Right lobe of liver (tissue), 6 donors: ENCODE measurements at places on chromosomes 3 and 15. TPM values are rescaled to one million over a fixed set of nuclear protein-coding genes. Genes with fewer than 3 reads are reported as not detected.

GRCh38 chr15:59794229-59794886 lies 105.2 kb upstream of the BNIP2 start:
- no peaks in the 10 kb centered on the region for H3K27me3 ChIP-seq
- DNase-seq = no peak
- no peak overlapping the region for H3K4me3 ChIP-seq

- DNase-seq = no peak
- H3K27ac ChIP-seq = no peak overlapping the region
- H3K4me1 ChIP-seq = no peaks in the 10 kb centered on the region
- no peak overlapping the region for H3K4me3 ChIP-seq
These were observed 27.6 kb downstream of the RUBCN start for GRCh38 chr3:197709135-197709534.

DNA sequence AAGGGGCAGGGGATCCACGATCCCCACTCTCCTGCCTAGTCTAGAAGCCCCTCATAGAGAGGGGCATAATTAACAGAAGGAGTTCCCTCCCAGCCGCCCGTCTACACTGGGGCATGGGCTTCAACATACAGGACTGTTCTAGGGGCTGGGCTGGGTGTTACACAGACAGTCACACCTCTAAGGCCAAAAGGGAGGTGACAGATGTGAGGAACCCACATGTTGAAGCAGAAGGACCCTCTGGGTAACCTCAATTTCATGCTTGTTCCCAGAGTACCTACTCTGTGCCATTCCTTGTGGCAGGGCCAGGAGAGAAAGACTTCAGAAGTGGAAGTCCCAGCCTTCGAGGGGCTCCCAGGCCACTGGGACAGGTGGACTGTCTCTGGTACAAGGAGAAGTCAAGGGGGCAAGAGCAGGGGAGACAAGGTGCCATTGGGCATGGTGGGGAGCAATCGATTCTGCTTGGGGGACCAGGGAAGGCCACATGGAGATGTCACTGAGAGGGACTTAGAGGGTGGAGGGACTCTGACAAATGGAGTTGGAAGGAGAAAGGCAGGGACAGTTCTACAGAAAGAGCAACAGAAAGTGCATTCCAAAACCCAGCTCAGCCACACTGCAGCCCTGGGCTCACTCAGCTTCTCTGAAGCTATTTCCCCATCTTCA lies 71.3 kb downstream of the CPN2 start:
- no peaks in the 10 kb centered on the region for H3K4me1 ChIP-seq
- no peak for DNase-seq
- no peak overlapping the region for H3K4me3 ChIP-seq

DNA sequence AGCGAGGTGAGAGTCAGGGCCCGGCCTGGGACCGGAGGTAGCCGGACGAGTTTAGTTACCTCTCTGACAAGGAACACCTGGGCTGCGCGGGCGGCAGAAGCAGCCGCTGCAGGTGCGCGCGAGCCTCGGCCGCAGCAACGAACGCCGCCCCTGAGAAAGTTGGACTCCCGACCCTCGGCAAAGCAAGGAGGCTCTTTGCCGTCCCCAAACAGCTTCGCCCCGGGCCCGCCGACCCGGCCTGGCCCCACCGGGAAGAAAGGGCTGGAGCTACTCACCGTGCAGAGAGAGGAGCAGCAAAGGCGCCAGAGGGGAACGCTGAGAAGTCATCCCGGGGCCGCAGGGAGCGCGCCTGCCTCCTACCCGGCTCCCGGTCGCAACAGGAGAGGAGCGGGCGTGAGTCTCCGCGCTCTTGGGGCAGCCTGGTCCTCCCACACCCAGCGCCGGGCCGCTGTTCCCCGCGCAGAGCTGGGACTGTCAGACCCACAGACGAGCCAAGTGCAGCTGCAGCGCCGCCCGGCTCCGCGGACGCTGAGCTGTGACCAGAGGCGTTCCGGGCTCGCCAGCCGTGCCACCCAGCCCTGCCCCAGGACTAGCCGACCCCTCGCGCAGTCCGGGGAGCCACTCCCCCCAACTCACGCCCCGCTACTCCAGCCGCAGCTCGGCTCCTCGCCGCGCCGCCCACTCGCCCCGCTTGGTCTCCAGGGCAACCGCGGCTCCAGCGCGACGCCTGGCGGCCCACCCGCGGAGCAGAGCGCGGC lies at the start of gene IGSF11:
Gene IGSF11 (minus strand): TSS at position 591 of the 758 bp plus-strand sequence. CDS start 264 bp downstream, at position 327.
- H3K4me1 ChIP-seq = no peaks in the 10 kb centered on the region
- DNase-seq = peak; percentile 60
- no peak within 1 kb of the TSS for H3K27ac ChIP-seq
- H3K36me3 ChIP-seq = no peaks in the 10 kb centered on the region
- peak within 1 kb of the TSS; percentile 53 for H3K4me3 ChIP-seq

DNA sequence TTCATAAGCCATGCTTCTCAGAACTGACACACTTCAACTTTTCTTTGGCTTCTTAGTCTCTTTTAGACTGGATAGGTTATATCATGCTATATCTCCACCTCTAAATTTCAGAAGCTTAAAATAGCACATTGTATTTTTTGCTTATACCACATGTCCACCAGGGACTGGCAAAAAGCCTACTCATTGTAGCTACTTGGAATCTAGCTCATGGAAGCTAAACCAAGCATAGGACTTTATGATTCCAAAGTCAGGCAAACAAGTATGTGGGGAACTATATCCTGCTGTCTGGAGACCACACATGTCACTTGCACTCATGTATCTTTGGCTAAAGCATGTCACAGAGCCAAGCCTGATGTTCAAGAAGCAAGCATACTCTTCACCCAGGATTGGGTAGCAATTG lies 245.0 kb upstream of the RASGRP1 start:
- H3K4me3 ChIP-seq = no peak overlapping the region
- H3K27me3 ChIP-seq = no peaks in the 10 kb centered on the region
- H3K4me1 ChIP-seq = no peaks in the 10 kb centered on the region
- DNase-seq = no peak

GRCh38 chr3:109369510-109369909 lies 32.2 kb upstream of the DPPA4 start:
- peak; percentile 61 for DNase-seq
- H3K4me3 ChIP-seq = no peak overlapping the region
- H3K27ac ChIP-seq = no peak overlapping the region
- H3K27me3 ChIP-seq = no peaks in the 10 kb centered on the region
- no peaks in the 10 kb centered on the region for H3K36me3 ChIP-seq
- peaks cover 6% of the 10 kb centered on the region for H3K4me1 ChIP-seq

DNA sequence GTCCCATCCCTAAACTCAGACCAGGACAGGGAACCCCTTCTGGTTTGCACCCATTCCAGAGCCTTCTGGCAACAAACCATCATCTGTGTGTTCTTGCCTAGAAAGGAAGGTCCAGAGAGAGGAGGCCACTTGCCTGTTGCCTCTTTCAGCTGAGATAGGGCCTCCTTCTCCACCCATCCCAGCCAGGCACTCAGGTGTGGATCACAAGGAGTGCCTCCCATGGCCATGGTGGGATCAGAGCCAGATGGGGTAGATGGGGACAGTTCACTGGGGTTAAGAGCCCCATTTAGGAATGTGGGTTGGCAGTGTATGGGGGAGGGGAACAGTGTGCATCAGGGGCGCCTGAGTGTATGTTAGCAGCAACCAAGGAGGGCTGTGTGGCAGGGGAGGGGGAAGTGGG lies 8.9 kb upstream of the CTDSPL start:
- H3K4me1 ChIP-seq = peaks cover 11% of the 10 kb centered on the region
- H3K27ac ChIP-seq = no peak overlapping the region
- no peak overlapping the region for H3K4me3 ChIP-seq
- no peaks in the 10 kb centered on the region for H3K27me3 ChIP-seq
- DNase-seq = no peak
- H3K36me3 ChIP-seq = no peaks in the 10 kb centered on the region

DNA sequence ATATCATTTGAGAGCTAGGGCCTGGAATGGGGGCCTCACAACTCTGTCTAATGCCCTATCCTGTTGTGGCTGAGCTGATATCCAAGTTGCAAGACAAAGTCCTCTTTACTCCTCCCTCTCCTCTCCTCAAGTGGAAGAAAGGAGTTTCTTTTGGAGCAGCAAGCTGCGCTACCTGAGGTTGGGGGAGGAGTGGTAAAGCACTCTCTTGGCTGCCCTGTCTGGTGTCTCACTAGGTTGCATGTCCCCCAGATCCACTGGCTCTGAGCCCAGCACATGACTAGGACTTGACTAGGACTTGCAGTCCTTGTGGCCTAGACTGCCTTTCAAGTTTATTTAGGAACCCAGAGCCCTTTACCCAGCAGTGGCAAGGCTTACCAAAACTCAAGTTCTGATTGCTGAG lies 141.1 kb upstream of the SETMAR start:
- no peak overlapping the region for H3K4me3 ChIP-seq
- no peaks in the 10 kb centered on the region for H3K4me1 ChIP-seq
- no peak overlapping the region for H3K27ac ChIP-seq

The CD80 gene
- total RNA-seq = 1.3 TPM

The RASL12 gene
- total RNA-seq = 1.5 TPM

The P3H2 gene
- 3.2 TPM for total RNA-seq

The TGM4 gene
- total RNA-seq = not detected

The SCG3 gene
- total RNA-seq = not detected
